Activated CD4-positive, alpha-beta T cell treated with anti-CD3 and anti-CD28 coated beads for 48 hours (primary cell): ENCODE measurements at places on chromosomes 12 and 14.

DNA sequence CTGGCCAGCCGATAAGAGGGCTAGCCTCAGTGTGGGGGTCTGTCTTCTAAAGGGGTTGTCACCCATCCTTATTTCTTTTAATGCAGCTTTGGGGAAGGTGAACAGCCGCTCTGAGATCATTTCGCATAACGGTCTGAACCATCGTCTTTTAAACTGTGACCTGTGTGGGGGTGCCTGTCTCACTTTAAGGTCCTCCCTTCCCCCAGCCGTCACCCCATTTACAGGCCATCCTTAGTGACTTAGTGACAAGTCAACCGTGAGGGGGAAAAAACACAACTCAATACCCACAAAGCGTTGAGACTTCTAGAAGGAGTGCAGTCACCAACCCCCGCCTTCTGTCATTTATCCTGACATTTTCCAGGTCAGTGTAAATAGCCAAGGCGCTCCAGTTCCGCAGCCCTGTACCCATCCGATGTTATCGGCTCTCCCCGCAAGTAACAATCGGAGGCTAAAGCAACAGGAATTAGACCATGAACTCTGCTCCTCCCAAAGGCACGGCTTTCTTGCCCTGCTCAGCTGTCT, 505 bp upstream of the DENND5B start:
- DNase-seq: no peak

DNA sequence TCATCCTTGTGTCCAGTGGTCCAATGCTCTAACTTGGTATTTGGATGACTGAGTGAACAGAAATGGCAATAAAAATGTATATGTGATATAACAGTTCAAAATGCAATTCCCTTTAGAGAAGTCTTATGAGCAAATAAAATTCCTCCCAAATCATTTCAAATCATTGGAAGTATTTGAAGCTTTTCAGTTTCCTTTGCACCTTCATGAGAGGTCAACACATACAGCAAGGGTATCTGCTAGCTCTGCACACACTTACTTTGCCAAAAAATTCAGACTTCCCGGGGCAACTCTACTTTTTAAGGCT, 423.7 kb downstream of the ATP23 start:
- no peak for DNase-seq

GRCh38 chr14:81414123-81414522, 14.0 kb upstream of the STON2 start:
- no peak for DNase-seq

DNA sequence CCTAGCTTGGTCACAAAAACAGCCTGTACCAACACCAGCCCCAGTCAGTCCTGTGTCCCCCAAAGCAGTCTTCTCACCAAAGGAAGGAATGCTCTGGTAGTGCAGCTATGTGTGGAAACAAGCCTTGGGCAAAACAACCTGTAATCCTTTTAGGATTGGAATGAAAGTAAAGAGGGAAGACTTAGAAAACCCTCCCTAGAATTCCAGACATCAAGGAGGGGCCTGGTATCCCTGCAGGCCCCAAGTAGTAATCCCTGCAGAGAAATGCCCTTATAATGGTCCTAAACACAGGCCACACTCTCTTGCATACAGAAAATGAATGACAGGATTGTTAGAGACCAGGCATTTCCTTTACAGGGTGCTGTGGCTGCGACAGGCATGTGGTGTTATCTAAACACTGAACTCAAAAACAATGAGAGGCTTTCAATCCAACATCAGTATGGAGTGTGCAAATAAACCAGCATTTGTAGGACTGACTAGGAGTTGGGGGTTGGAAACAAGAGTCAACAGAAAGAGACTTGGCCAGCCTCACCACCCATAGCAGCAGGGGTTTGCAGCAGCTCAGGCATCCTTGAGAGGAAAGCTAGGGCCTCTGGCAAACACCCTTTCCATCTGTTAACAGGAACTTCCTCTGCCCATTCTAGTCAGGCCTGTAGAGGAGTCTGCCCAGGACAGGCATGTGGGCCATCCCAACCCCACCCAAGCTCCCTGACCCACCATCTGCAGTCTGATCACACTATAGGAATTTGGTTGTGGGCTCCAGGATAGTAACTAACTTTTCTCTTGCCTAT, 59.1 kb downstream of the DCAF5 start:
- DNase-seq: no peak

DNA sequence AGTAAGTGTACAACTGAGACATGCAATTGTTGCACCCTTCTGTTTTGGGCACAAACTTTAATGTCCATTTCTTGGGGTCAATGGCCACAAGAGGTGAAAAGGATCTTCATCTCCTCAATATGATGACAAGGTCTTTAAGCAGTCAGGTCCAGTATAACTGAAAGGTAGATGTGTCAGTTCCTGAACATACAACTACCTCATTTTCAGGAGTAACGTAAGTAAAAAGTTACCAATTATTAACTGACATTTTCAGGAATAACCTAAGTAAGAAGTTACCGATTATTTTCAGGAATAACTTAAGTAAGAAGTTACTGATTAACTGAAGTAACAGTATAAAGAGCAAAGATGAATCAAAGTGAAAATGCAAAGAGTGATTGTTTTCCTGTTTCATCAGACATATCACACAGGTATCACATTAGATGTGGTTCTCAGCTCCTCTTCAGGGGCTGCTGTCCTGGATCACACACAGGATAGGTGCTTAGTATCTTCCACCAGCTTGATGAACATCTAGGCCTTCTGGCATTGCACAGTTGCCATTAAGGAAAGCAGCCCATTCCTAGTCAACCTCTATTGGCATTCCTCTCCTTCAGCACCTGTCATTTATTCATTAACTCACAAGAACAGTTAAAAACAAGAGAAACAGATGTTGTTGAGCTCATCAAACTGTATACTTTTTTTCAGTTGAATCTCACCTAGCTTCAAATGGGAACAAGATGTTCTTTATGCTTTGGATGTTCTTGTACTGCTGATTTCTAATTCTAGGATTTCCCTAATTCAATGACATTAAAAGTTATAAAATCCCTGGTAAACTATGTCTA, 200.0 kb downstream of the FOXG1 start:
- no peak for DNase-seq

GRCh38 chr12:131092901-131093603, 139.3 kb downstream of the ADGRD1 start:
- peak; percentile 41 for DNase-seq

GRCh38 chr12:109393437-109394345, 46.0 kb downstream of the MYO1H start:
- DNase-seq: peak; percentile 43
